ENCODE measurements at places on chromosomes 4 and X. TPM values are rescaled to one million over a fixed set of nuclear protein-coding genes. Genes with fewer than 3 reads are reported as not detected.

Gene DMD
- 90.2 TPM for total RNA-seq

Gene ALAS2
- total RNA-seq = 60.7 TPM

Gene UGT2B17
- total RNA-seq = not detected

Gene ZCCHC12
- 143 TPM for total RNA-seq

Gene SNCA
- 158 TPM for total RNA-seq

Gene FRMD7
- total RNA-seq = 0.46 TPM

Gene CT83
- not detected for total RNA-seq

Gene PNCK
- total RNA-seq = 52.6 TPM

Gene SLC25A53
- 12.5 TPM for total RNA-seq
